ENCODE measurements at places on chromosomes 3 and 15.

GRCh38 chr3:115325539-115325938 is 178.5 kb upstream of the ZBTB20 start:
- no peak overlapping the region for H3K27ac ChIP-seq
- DNase-seq, result no peak
- H3K36me3 ChIP-seq, result no peaks in the 10 kb centered on the region
- H3K4me3 ChIP-seq, result no peak overlapping the region

- DNase-seq, result no peak
- H3K36me3 ChIP-seq, result no peaks in the 10 kb centered on the region
- H3K27me3 ChIP-seq, result no peaks in the 10 kb centered on the region
Observed at GRCh38 chr15:63870043-63870394, 36.3 kb upstream of the HERC1 start.

DNA sequence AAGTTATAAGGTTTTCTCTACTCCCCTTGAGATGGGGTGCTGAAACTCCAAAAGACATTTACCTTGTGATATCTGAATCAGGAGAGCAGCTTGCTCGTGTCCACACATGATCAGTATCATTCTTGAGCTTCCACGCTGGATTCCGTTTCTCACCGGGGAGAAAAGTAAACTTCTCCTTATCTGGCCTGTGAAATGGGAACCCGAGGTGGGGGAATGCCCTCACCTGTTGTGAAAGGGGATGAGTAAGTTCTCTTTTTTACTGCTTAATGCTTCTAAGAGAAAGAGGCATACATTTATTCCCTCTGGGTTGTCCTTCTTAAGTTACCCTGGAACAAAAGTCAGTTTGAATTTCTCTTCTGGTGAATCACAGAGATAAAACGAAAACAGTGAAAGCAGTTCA is 440.5 kb upstream of the ADAMTS9 start:
- H3K4me1 ChIP-seq, result no peaks in the 10 kb centered on the region
- no peaks in the 10 kb centered on the region for H3K27me3 ChIP-seq
- H3K36me3 ChIP-seq, result no peaks in the 10 kb centered on the region
- H3K4me3 ChIP-seq, result no peak overlapping the region

DNA sequence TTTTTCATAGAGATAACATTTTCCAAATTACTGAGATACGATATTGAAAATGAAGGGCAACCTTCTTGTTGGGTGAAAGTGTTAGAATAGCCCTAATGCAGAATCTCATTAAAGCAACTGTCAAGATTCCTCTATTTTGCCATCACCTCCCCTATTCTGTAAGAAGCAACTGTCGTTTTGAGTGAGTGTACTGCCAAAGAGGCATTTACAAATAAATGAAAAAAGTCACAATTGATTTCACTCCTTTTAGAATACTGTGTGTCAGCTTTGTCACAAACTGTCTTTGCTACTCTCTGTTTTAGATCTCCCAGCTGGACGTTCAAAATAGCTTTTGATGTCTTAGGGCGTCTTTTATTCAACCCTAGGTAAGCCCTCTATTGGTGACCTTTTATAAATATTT is 322.8 kb upstream of the NAALADL2 start:
- H3K27me3 ChIP-seq, result no peaks in the 10 kb centered on the region
- no peaks in the 10 kb centered on the region for H3K4me1 ChIP-seq
- H3K36me3 ChIP-seq, result no peaks in the 10 kb centered on the region
- no peak for DNase-seq

GRCh38 chr3:42520336-42520735 is 17.9 kb downstream of the VIPR1 start:
- H3K27ac ChIP-seq, result no peak overlapping the region
- H3K4me3 ChIP-seq, result no peak overlapping the region
- no peak for DNase-seq
- no peaks in the 10 kb centered on the region for H3K36me3 ChIP-seq

- no peak overlapping the region for H3K4me3 ChIP-seq
- H3K27me3 ChIP-seq, result no peaks in the 10 kb centered on the region
- no peaks in the 10 kb centered on the region for H3K4me1 ChIP-seq
- H3K36me3 ChIP-seq, result no peaks in the 10 kb centered on the region
Observed at GRCh38 chr15:95511671-95512070, 818.8 kb upstream of the NR2F2 start.

GRCh38 chr15:59384507-59384906 is 11.8 kb upstream of the MYO1E start:
- H3K27ac ChIP-seq, result no peak overlapping the region
- H3K4me1 ChIP-seq, result no peaks in the 10 kb centered on the region
- no peaks in the 10 kb centered on the region for H3K36me3 ChIP-seq
- no peaks in the 10 kb centered on the region for H3K27me3 ChIP-seq
- no peak overlapping the region for H3K4me3 ChIP-seq

- H3K27ac ChIP-seq, result no peak overlapping the region
- H3K36me3 ChIP-seq, result no peaks in the 10 kb centered on the region
- no peaks in the 10 kb centered on the region for H3K4me1 ChIP-seq
- H3K4me3 ChIP-seq, result no peak overlapping the region
- no peaks in the 10 kb centered on the region for H3K27me3 ChIP-seq
Observed at GRCh38 chr3:89714237-89714636, 606.8 kb downstream of the EPHA3 start.

- H3K4me3 ChIP-seq, result no peak overlapping the region
- no peaks in the 10 kb centered on the region for H3K36me3 ChIP-seq
- no peak overlapping the region for H3K27ac ChIP-seq
Observed at GRCh38 chr15:29241207-29241606, 28.4 kb downstream of the NSMCE3 start.

GRCh38 chr3:120331076-120331475 is 18.1 kb downstream of the LRRC58 start:
- no peaks in the 10 kb centered on the region for H3K27me3 ChIP-seq
- H3K4me1 ChIP-seq, result no peaks in the 10 kb centered on the region
- H3K4me3 ChIP-seq, result no peak overlapping the region
- no peak for DNase-seq

DNA sequence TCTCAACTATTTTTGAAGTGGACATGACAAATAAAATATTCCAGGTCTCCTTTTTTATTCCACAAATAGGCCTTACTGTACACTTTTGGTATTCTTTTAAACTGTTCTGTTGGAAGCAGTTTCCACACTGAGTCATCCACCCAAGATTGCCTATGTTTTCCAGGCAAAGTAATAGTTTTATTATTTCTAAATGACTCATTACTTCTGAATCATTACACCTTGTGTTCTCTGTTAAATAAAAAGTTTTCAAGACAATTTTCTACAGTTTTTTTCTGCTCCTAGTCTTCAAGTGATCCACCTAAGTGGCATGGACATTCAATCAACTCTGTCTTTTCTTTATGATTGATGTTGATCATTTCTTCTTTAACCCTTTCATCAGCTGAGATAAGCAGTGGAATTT is 26.5 kb downstream of the PPP2R3A start:
- H3K36me3 ChIP-seq, result no peaks in the 10 kb centered on the region
- no peaks in the 10 kb centered on the region for H3K27me3 ChIP-seq
- no peak for DNase-seq
- H3K27ac ChIP-seq, result no peak overlapping the region

DNA sequence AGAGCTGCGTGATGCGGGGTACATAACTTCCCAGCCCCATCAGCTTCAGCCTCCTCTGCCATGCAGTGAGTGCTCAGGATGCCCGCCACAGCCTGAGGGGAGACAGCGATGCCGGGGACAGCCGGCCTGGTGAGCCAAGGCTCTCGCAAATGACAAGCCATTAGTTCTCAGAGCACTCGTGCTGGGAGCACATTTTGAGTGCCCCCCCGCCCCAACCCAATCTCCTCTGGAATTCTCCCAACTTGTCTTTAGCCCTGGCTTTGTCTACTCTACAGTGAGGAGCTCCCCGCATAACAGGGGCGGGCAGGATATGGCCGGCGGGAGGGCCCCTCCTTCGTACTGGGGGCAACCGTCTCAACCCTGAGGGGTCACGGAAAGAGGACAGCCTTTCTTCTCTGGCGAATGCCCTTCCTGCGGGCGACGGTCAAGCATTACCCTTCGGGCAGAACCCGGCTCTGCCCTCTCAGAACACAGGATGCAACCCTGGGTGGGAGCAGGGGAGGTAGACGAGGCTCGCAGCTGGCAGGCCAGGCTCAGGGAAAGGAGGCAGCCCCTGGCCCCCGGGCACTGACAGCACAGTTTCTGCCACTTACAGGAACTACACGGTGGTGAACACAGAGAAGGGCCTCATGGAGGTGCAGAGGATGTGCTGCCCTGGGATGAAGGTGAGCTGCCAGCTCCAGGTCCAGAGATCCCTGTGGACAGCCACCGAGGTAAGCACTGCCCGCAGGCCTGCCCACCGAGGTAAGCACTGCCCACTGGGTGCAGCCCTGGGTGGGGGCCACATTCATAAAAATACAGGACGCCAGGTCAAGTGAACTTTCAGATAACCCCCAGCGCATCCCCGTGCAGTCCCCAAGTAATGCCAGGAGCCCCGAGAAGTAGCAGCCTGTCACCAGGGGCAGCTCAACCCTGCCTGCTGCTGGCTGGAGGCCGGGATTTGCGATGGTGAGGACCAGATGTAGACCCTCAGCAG is 141.7 kb downstream of the LRRK1 start:
- no peak for DNase-seq
- no peaks in the 10 kb centered on the region for H3K27me3 ChIP-seq
- peaks cover 65% of the 10 kb centered on the region for H3K36me3 ChIP-seq
- no peaks in the 10 kb centered on the region for H3K4me1 ChIP-seq
- H3K27ac ChIP-seq, result peak overlapping the region; percentile 44
- no peak overlapping the region for H3K4me3 ChIP-seq

- H3K4me1 ChIP-seq, result no peaks in the 10 kb centered on the region
- no peaks in the 10 kb centered on the region for H3K27me3 ChIP-seq
- H3K27ac ChIP-seq, result no peak overlapping the region
- H3K4me3 ChIP-seq, result no peak overlapping the region
- no peak for DNase-seq
Observed at GRCh38 chr3:43906849-43907507, 216.2 kb downstream of the ABHD5 start.

DNA sequence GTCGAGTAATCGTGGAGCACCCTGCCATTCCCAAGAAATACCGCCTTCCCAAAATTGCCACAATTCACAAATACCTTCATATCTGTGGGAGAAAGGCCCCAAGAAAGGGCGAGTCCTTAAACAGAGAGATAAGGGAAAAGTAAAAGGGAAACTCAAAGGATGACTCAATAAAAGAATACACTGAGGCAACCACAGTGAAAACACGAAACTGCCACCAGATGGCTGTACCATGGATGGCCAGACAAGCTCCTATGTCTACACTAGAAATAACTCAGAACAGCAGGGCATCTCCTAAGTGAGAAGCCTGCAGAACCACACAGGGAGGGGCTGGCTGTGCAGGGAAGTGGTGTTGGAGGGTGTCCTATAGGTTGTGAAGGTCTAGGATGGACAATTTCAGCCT is 25.0 kb downstream of the SRGAP3 start:
- H3K27ac ChIP-seq, result no peak overlapping the region
- no peaks in the 10 kb centered on the region for H3K4me1 ChIP-seq
- DNase-seq, result no peak
- H3K36me3 ChIP-seq, result no peaks in the 10 kb centered on the region
- no peak overlapping the region for H3K4me3 ChIP-seq
- H3K27me3 ChIP-seq, result no peaks in the 10 kb centered on the region

GRCh38 chr3:56923526-56924224 is 121.9 kb upstream of the ARHGEF3 start:
- peaks cover 6% of the 10 kb centered on the region for H3K4me1 ChIP-seq
- H3K27ac ChIP-seq, result peak overlapping the region; percentile 26
- peak; percentile 68 for DNase-seq
- no peak overlapping the region for H3K4me3 ChIP-seq
- H3K36me3 ChIP-seq, result no peaks in the 10 kb centered on the region

DNA sequence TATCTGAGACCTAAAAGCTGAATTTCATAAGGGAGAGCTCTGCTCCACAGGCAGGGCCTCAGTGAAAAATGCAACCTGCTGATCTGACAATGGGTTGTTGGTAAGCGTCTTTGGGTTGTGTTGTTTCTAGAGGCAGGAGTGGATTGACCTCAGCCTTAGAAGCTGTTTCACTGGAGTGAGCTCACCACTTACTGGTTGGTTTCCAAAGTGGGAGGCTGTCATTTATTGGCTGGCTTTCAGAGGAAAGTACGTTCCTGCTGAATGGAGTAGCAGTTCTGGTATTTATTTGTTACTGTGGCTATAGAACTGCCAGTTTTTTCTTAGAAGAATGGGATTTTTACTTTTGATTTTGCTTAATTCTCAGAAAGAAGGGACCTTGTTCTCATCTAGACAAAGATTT is 29.3 kb upstream of the COL6A5 start:
- H3K4me3 ChIP-seq, result no peak overlapping the region
- DNase-seq, result no peak
- H3K36me3 ChIP-seq, result no peaks in the 10 kb centered on the region
- no peaks in the 10 kb centered on the region for H3K4me1 ChIP-seq
- H3K27ac ChIP-seq, result no peak overlapping the region
- H3K27me3 ChIP-seq, result no peaks in the 10 kb centered on the region

GRCh38 chr3:37861620-37862041 is at the start of gene CTDSPL:
Gene CTDSPL (plus strand): TSS chr3:37861880. CDS start chr3:37862200, 320 bp downstream.
- H3K4me3 ChIP-seq, result peak within 1 kb of the TSS; percentile 46
- no peaks in the 10 kb centered on the region for H3K4me1 ChIP-seq
- H3K27ac ChIP-seq, result peak within 1 kb of the TSS; percentile 86
- no peak for DNase-seq

- H3K4me1 ChIP-seq, result no peaks in the 10 kb centered on the region
- no peak overlapping the region for H3K4me3 ChIP-seq
- H3K27me3 ChIP-seq, result no peaks in the 10 kb centered on the region
- H3K27ac ChIP-seq, result no peak overlapping the region
- DNase-seq, result no peak
- no peaks in the 10 kb centered on the region for H3K36me3 ChIP-seq
Observed at GRCh38 chr15:46901001-46901400, 816.3 kb upstream of the SEMA6D start.

DNA sequence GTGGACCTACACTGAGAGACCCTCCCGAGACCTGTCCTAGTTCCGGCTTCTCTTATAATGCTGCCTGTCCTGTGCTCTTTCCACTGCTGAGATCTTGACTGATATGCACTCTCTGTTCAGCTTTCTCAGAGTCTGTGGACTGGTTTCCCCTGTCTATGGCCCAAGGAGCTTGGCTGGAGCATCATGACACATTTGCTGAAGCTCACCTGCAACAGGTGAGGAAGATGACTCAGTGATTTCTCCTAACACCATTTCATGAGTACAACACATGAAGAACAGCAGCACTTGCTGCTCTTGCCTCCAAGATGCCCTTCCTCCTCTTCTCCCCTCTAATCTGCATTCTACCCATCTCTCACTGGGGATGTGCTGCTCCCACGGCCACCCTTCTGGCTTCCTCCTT is 92.1 kb downstream of the DUT start:
- DNase-seq, result no peak
- no peak overlapping the region for H3K27ac ChIP-seq
- H3K4me1 ChIP-seq, result no peaks in the 10 kb centered on the region
- H3K4me3 ChIP-seq, result no peak overlapping the region
- H3K36me3 ChIP-seq, result peaks cover 8% of the 10 kb centered on the region
- no peaks in the 10 kb centered on the region for H3K27me3 ChIP-seq

GRCh38 chr3:168095611-168096209 is at the start of gene GOLIM4:
Gene GOLIM4 (minus strand): TSS chr3:168095924. CDS start chr3:168095285, 639 bp downstream.
- no peaks in the 10 kb centered on the region for H3K36me3 ChIP-seq
- peak within 1 kb of the TSS; percentile 92 for H3K27ac ChIP-seq
- peak; percentile 95 for DNase-seq
- H3K4me1 ChIP-seq, result peaks cover 20% of the 10 kb centered on the region
- H3K4me3 ChIP-seq, result peak within 1 kb of the TSS; percentile 94

- peaks cover 3% of the 10 kb centered on the region for H3K36me3 ChIP-seq
- no peak overlapping the region for H3K27ac ChIP-seq
- H3K4me3 ChIP-seq, result no peak overlapping the region
Observed at GRCh38 chr3:38489766-38490165, 6.4 kb upstream of the EXOG start.

Measured in Peyer's patch (tissue), 4 donors.